ENCODE measurements at places on chromosomes 7 and 10. TPM values are rescaled to one million over a fixed set of nuclear protein-coding genes. Genes with fewer than 3 reads are reported as not detected.

GRCh38 chr10:97543025-97543546, 29.5 kb upstream of the ANKRD2 start:
- no peak for DNase-seq

- DNase-seq = no peak
Measured at GRCh38 chr7:155722936-155723335, 78.5 kb downstream of the RBM33 start.

DNA sequence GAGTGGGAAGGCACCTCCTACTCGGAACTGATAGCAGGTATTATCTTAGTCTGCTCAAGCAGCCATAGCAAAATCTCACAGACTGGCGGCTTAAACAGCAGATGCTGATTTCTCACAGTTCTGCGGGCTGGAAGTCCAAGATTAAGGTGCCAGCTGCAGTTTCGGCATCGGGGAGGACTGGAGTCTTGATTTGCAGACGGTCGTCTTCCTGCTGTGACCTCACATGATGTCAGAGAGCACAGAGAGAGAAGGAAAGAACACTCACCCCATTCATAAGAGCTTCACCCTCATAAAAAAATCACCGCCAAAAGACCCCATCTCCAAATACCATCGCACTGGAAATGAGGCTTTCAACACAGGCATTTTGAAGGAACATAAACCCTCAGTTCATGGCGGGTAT, 216.5 kb upstream of the PITRM1 start:
- DNase-seq = no peak

- no peak for DNase-seq
Measured at GRCh38 chr10:51082857-51083256, 8.6 kb downstream of the PRKG1 start.

SEMA3E gene
- total RNA-seq = 24.3 TPM

PAPOLB gene
- 2.2 TPM for total RNA-seq

DNA sequence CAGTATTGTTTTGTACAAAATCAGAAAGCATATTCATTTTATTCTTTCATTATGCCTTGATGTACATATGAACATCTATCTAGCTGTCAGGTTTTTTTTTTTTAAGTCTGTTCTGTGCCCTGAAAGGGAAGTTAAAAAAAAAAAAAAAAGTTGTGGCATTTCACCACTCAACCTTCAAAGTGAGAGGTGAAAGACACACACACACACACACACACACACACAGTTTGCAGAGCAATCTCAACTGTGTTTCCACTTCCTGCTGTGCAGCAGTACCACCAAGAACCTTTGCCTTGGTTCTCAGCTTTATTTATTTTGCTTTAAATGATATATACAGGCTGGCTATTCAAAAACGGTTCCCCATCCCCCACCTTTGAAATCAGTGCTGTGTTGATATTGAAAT, 955.6 kb downstream of the GATA3 start:
- no peak for DNase-seq

DNA sequence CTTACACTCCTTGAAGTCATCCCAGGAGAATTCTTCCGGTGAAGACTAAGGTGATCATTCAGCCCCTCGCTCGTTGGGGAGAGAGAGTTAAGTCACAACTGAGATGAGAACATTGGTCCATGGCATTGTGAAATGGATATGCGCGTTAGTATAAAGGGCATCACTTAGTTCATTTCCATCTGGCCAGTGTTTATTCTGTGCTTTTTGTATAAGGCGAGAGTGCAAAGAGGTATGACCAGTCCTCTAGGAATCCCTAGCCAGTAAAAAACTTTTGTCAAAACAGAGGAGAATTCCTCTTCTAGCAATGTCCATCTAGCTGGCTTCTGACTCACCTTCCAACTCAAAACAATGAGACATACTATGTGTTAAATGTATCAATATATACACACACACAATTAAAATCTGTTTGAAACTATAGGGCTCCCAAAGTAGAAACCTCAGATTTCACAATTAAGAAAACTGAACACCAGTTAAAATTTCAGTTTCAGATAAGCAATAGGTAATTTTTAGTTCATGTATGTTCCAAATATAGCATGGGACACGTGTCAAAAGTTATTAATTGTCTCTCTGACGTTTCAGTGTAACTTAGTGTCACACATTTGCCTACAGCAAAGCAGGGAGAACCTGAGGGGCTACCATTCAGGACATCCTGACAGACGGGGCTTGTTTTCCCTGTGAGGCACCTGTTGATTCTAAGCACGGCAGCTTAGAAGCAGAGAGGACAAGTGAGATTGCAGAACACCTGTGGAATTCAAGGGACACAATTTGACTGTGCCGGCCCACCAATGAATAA, 158.9 kb downstream of the KLF6 start:
- DNase-seq = no peak

DNA sequence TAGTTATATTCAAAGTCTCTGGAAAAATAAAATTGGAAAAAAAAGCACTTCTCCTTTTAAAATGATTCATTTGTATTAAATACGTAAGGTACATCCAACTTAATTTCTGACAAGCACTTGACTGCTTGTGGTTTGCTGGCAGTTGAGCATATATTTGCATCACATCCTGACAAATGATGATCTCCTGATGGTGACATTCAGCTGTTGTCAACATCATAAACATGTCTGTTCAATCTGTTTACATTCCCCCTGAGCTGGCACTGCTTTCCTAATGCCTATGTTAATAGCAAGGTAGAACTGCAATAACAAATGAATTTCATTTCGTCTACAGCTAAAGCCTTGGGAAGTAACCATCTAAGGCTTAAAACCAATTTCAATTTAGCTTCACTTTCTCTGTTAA, 24.4 kb downstream of the TSPAN12 start:
- no peak for DNase-seq

GRCh38 chr7:94406696-94407095, 12.0 kb downstream of the COL1A2 start:
- no peak for DNase-seq

- DNase-seq = no peak
Measured at GRCh38 chr10:62869958-62870357, 53.8 kb upstream of the EGR2 start.

GRCh38 chr7:114630201-114630990, 215.8 kb downstream of the FOXP2 start:
- no peak for DNase-seq

DNA sequence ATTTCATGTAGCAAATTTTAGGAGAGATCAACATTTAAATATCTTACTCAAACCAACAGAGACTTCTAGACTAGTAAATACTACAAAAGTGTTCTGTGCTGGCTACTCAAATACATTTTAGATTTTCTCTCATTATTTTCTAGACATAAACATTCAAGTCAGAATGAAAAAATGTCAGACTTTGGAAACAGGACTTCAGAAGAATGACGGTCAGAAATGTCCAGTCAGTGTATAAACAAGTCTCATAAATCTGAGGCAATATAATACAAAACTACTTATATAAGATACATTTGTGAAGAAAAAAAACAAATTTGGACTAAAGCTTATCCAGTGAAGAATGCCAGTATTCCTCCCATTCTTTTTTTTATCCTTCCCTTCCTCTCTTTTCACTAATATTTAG, 25.9 kb downstream of the RNLS start:
- no peak for DNase-seq

BICC1 gene
- 45.3 TPM for total RNA-seq

CHRM2 gene
- 19.8 TPM for total RNA-seq

DNA sequence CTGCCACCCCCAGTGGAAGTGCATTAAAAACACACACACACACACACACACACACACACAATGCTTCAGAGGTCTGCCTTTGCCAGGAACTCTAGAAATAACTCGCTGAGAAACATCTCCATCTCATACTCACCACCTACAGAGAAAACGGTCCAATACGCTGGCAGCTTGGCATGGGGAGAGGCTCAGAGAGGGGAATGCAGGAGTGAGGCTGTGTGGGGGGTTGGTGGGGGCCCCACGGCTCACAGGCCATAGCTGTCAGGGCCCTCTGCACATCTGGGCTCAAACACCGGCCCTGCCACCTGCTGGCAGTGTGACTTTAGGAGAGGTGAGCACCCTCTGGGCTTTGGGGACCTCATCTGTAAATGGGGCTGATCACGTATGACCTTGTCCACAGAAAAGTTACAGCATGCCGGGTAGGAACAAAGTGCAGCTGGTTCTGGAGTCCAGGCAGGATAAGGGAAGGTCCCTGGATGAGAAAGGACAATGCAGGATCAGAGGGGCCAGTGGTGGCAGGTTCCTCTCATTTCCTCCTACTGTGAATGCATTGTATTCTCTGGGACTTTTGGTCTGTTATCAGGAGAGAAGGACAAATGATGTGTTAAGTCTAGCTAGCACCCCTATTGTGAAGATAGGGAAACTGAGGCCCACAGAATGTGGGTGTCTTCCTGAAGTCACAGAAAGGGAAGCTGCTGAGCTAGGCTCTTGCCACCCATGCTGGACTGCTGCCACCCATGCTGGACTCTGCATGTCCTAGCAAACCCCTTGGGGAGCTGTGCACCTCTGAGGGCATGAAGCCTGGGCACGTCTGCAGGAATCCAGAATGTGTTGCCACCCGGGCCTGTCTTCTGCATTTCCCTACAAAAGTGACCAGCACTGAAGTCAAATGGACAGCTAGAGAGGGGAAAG, 404.6 kb downstream of the RPS24 start:
- no peak for DNase-seq

GRCh38 chr10:117728087-117728486, 185.5 kb downstream of the EMX2 start:
- DNase-seq = no peak

CFAP70 gene
- total RNA-seq = 2.2 TPM

DNA sequence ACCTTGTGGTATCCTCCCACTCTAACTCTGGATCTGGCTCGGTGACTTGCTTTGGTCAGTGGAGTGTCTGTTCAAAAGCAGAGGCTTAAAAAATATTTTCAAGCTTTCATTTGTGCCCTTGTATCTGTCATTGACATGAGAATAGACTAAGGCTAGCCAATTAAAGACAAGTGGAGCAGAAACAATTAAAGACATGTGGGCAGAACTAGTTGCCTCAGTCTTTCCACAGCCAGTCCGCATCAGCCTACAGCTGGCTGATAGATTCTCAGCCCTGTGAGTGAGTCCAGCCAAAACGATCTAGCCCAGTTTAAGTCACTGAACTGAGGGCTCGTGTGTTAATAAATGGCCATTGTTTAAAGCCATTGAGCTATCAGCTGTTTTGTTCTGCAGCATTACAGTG, 185.2 kb upstream of the DGKB start:
- DNase-seq = no peak

NRCAM gene
- 9.7 TPM for total RNA-seq

DNA sequence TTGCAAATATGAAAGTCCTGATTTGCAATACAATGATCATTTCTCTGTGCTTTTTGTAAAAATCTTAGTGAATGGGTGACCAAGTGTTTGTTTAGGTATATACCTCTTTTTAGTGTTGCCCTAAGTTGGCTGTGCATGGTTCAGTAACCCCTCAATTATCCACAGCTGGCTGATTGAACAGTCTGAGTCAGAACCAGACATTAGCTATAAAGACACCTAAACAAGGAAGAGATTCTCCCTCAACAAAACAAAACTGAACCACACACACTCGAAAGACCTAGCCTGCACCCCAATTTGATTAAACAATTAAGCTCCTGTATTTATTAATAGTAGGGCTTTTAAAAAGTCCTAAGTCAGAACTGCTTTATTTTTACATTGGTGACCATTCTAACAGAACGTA, 2.8 kb downstream of the RSBN1L start:
- DNase-seq = no peak

SRRM3 gene
- 0.58 TPM for total RNA-seq

DNA sequence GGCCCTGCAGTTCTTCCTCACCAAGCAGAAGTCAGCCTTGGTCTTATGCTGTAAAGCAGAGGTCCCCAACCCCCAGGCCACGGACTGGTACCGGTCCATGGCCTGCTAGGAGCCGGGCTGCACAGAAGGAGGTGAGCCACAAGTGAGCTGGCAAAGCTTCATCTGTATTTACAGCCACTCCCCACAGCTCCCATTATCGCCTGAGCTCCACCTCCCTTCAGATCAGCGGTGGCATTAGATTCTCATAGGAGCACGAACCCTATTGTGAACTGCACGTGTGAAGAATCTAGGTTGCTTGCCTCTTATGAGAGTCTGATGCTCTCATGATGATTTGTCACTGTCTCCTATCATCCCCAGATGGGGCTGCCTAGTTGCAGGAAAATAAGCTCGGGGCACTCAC, 87.6 kb upstream of the NEBL start:
- DNase-seq = no peak

DNA sequence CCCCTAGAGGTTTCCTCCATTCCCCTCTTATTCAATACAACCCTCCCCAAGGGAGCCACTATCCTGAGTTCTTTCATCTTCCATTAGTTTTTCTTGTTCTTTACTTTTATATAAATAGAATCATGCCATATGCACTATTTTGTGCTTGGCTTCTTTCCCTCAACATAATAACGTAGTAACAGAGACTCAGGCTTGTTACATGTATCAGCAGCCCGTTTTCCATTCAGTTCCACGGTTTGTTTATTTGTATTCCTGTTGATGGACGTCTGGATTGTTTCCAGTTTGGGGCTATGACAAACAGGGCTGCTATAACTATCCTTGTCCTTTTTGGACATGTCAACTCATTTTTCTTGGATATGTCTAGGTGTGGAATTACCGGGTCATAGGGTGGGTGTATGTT, 264.4 kb upstream of the MKI67 start:
- DNase-seq = no peak

- DNase-seq = peak; percentile 39
Measured at GRCh38 chr7:21767300-21767900, 178.3 kb downstream of the CDCA7L start.

TRPV6 gene
- 0.74 TPM for total RNA-seq

DNA sequence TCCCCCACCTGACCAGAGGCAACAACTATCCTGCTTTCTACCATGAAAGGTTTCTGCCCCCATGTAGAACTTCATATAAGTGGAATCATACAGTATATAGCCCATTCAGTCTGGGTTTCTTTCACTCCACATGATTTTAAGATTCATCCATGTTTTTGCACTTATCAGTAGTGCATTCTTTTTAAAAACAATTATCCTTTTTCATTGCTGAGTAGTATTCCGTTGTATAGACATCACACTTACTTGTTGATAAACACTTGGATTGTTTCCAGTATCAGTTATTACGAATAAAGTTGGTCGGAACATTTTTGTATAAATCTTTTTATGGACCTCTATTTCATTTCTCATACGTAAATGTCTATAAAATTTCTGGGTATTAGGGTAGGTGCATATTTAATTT, 68.7 kb downstream of the CYCS start:
- no peak for DNase-seq

- no peak for DNase-seq
Measured at GRCh38 chr7:11540271-11540761, 291.7 kb downstream of the THSD7A start.

SLC39A12 gene
- total RNA-seq = not detected

PLXNA4 gene
- 6.5 TPM for total RNA-seq

CALHM2 gene
- 17.4 TPM for total RNA-seq

GRCh38 chr7:15725051-15725450, 38.6 kb upstream of the MEOX2 start:
- DNase-seq = no peak

WEE2 gene
- total RNA-seq = 0.42 TPM

Measured in urinary bladder (tissue), 4 donors.